ENCODE measurements at places on chromosomes 13 and 19. TPM values are rescaled to one million over a fixed set of nuclear protein-coding genes. Genes with fewer than 3 reads are reported as not detected.

SHISA7 gene
- not detected for total RNA-seq

ZNF536 gene
- not detected for total RNA-seq

TGFB1 gene
- 231 TPM for total RNA-seq

IRGC gene
- not detected for total RNA-seq

RNF17 gene
- not detected for total RNA-seq

GGN gene
- total RNA-seq: not detected

ZNF578 gene
- total RNA-seq: 1.4 TPM

POLR2E gene
- total RNA-seq: 177 TPM

VRK3 gene
- 67.7 TPM for total RNA-seq

SLC25A41 gene
- 0.18 TPM for total RNA-seq

MRPL57 gene
- 22.5 TPM for total RNA-seq

IGFL2 gene
- total RNA-seq: not detected

FCER2 gene
- total RNA-seq: 0.29 TPM

UNC13A gene
- 0.03 TPM for total RNA-seq

FOXA3 gene
- not detected for total RNA-seq

NLRP9 gene
- not detected for total RNA-seq

FREM2 gene
- not detected for total RNA-seq

LYPD3 gene
- 0.68 TPM for total RNA-seq

RUVBL2 gene
- 105 TPM for total RNA-seq

ZNF729 gene
- total RNA-seq: not detected

CYP4F8 gene
- not detected for total RNA-seq

ZNF540 gene
- total RNA-seq: 1.2 TPM

URAD gene
- total RNA-seq: not detected

ZNF429 gene
- total RNA-seq: 14.0 TPM

FSD1 gene
- total RNA-seq: 26.7 TPM

APOC4 gene
- not detected for total RNA-seq

GJA3 gene
- not detected for total RNA-seq

CEACAM16 gene
- total RNA-seq: not detected

S1PR2 gene
- 3.5 TPM for total RNA-seq

RBM26 gene
- 50.6 TPM for total RNA-seq

DUXA gene
- total RNA-seq: not detected

B3GNT8 gene
- total RNA-seq: 2.9 TPM

EPS8L1 gene
- total RNA-seq: 4.9 TPM

ADGRE3 gene
- not detected for total RNA-seq

OLFM4 gene
- total RNA-seq: not detected

FCAR gene
- not detected for total RNA-seq

VAV1 gene
- 122 TPM for total RNA-seq

THSD1 gene
- 0.16 TPM for total RNA-seq

DCT gene
- total RNA-seq: 0.05 TPM

ZNF813 gene
- 5.0 TPM for total RNA-seq

MYADM gene
- 98.1 TPM for total RNA-seq

ADGRE2 gene
- total RNA-seq: 0.29 TPM

EFNA2 gene
- total RNA-seq: not detected

CEACAM18 gene
- not detected for total RNA-seq

LSM4 gene
- 215 TPM for total RNA-seq

ZNF99 gene
- not detected for total RNA-seq

ZNF724 gene
- 17.4 TPM for total RNA-seq

DAPK3 gene
- 43.0 TPM for total RNA-seq

ZNF446 gene
- total RNA-seq: 7.8 TPM

ZNF528 gene
- 13.0 TPM for total RNA-seq

KIR2DL3 gene
- total RNA-seq: 0.21 TPM

CPB2 gene
- total RNA-seq: not detected
